Stimulated activated CD4-positive, alpha-beta T cell treated with anti-CD3 and anti-CD28 coated beads, Interleukin-2, amount 100 ng/mL, for 48 hours (primary cell): ENCODE measurements at places on chromosomes 4 and X.

DNA sequence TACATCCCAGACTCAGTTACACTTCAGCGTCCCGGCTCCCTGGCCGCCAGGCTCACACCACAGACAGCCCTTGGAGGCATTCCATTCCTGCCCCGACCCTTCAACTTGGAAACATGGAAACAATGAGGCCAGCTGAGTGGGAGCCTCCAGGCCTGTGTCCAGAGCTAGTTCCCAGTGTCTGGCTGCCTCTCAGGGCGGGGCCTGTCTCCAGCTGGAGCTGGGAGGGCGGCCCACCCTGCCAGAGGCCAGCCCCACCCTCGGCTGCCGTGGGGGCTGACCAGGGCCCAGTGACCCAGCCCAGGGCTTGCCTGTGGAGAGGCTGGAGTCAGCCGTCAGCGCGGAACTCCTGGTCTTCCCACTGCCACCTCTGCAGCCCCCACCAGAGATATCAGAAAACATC lies 37.4 kb upstream of the SPON2 start:
- no peak for DNase-seq

DNA sequence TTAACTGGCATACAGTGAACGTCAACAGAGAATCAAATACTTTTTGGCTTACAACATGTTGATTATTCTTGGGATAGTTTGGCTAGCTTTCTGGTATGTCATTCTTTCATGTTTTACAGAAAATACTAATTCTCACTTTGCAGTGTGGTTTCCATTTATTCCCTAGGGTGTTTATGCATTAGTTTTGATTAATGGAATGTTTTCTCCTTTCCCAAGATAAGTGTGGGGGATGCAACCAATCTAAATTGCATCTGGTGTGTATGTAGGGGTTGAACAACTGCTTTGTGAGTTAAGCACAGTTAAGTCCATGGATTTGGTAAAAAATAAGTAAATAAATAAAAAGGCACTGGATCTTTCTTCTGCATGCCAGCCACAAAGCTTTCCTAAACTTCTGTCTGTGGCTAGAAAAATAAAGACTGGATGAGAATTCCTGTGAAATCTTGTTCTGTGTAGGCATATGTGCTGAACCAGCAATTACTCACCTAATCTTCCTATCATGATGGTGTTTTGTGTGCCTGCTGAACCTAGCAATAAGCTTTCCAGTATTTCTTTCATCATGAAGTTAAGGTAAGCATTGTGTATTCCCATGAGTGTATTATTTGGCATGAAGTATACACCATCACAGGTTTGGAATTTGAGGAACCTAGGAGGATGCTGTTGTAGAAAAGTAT lies 50.6 kb upstream of the TENM3 start:
- DNase-seq: no peak

DNA sequence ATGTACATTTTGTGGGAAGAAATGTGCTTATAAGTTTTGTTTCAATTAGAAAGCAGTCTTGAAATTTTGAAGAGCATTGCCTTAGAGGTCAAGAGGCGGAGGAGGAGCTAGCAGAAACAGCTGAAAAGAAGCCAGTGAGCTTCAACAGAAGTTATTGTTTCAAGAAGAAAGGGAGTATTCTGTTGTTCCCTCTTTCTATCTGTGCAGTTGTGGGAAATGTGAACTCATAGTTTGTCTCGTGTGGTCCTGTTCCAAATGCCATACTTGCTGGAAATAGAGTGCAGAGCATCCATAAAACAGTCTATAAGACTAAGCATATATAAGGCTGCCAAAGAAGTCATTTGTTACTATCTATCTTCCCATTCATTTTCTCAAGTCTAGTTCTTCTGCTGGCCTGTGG lies 1015.7 kb downstream of the DMD start:
- DNase-seq: no peak

GRCh38 chrX:65990702-65991101 lies 49.2 kb downstream of the VSIG4 start:
- DNase-seq: no peak

GRCh38 chr4:12270546-12270945 lies 841.9 kb upstream of the HS3ST1 start:
- DNase-seq: no peak

- DNase-seq: no peak
Observed at GRCh38 chr4:184457535-184458249, 16.7 kb downstream of the IRF2 start.
